Left renal pelvis (tissue), 4 donors: ENCODE measurements at places on chromosomes 12 and 14. TPM values are rescaled to one million over a fixed set of nuclear protein-coding genes. Genes with fewer than 3 reads are reported as not detected.

Gene BDKRB1
- 0.40 TPM for polyA plus RNA-seq

Gene CLEC9A
- 0.33 TPM for polyA plus RNA-seq

Gene KIAA0586
- polyA plus RNA-seq = 21.6 TPM

Gene MDGA2
- polyA plus RNA-seq = 1.6 TPM
